CD4-positive, CD25-positive, alpha-beta regulatory T cell (primary cell): ENCODE measurements at places on chromosomes 11 and 22. TPM values are rescaled to one million over a fixed set of nuclear protein-coding genes. Genes with fewer than 3 reads are reported as not detected.
A peak's percentile ranks its signal among the peaks of the same experiment; 100 is the strongest.

DNA sequence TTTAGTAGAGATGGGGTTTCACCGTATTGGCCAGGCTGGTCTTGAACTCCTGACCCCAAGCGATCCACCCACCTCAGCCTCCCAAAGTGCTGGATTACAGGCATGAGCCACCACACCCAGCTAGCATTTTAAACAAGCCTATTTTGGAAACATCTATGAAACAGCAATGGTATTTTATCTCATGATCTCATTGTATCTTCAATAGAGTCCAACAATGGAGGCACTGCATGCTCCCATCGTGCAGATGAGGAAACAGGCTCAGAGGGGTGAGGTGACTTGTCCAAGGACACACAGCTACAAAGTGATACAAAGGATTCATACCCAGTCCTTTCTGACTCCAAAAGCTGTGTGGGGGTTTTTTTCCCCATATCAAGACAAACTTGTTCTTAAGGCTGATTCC is 39.0 kb upstream of the RTL6 start:
- DNase-seq: no peak

GRCh38 chr11:18304745-18305144 is 17.2 kb downstream of the HPS5 start:
- DNase-seq: no peak

- no peak for DNase-seq
These were observed 15.5 kb downstream of the EFCAB6 start for GRCh38 chr22:43796567-43796966.

C11orf87 gene
- total RNA-seq: not detected

OR5M3 gene
- total RNA-seq: not detected

ARFIP2 gene
- total RNA-seq: 45.4 TPM

GRAMD1B gene
- total RNA-seq: 10.8 TPM

- no peak for DNase-seq
These were observed 16.0 kb downstream of the TXN2 start for GRCh38 chr22:36465232-36466021.

DNA sequence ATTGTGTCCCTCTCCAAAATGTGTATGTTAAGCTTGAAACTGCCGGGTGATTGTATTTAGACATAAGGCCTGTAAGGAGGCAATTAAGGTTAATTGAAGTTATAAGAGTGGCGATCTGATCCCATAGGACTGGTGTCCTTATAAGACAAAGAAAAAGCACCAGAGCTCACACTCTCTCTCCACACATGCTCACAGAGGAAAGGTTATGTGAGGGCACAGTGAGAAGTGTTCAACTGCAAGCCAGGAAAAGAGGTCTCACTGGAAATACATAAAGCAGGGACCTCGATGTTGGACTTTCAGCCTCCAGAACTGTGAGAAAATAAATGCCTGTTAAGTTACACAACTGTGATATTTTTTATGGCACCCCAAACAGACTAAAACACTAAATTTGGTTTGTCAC is 1233.8 kb upstream of the CNTN5 start:
- no peak for DNase-seq

- DNase-seq: peak; percentile 55
These were observed 243.9 kb upstream of the SYN3 start for GRCh38 chr22:33302049-33302545.

DNA sequence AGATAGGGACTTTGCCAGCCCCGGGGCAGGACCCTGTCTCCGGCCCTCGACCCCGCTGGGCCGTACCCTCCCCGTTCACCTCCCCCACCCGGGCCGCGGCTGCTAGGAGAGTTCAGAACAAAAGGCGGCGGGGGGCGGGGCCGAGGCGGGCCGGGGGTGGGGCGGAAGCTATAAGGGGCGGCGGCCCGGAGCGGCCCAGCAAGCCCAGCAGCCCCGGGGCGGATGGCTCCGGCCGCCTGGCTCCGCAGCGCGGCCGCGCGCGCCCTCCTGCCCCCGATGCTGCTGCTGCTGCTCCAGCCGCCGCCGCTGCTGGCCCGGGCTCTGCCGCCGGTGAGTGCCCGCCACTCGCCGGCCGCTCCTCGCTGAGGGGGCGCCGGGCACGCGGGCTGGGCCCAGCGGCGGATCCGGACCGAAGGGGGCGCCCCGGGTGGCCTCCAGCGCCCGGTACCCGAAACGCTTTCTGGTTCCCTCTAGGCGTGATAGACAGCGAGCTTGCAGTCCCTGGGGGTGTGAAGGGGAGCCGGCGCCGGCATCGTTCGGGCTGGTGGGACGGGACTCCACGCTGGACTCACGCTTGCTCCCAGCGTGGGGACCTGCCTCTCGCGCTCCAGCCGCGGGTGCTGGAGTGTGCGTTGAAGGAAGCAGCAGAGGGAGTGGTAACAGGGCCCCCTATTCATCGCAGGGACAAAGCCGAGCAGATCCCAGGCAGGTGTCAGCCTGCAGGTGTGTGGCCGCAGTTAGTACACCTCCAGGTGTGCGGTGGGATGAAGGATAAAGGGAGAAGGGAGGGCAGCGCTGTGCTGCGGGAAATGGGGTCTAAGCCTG is at the start of gene MMP11:
MMP11 (plus strand) TSS at position 201 of the 825 bp plus-strand sequence; CDS start at position 223, 22 bp downstream.
- DNase-seq: peak; percentile 47

INSC gene
- not detected for total RNA-seq

- no peak for DNase-seq
These were observed 595.1 kb downstream of the BUD13 start for GRCh38 chr11:116177521-116178210.

- no peak for DNase-seq
These were observed 965.2 kb downstream of the TBC1D22A start for GRCh38 chr22:47727641-47728040.

P2RY6 gene
- total RNA-seq: not detected

MMP13 gene
- total RNA-seq: not detected

- DNase-seq: no peak
These were observed 27.5 kb upstream of the FBLN1 start for GRCh38 chr22:45475063-45475747.

GRCh38 chr22:49090853-49091135 is 736.9 kb downstream of the BRD1 start:
- no peak for DNase-seq

- no peak for DNase-seq
These were observed 67.7 kb downstream of the BCL2L13 start for GRCh38 chr22:17705951-17706900.

- no peak for DNase-seq
These were observed 47.2 kb downstream of the PIWIL3 start for GRCh38 chr22:24727218-24727851.

DNA sequence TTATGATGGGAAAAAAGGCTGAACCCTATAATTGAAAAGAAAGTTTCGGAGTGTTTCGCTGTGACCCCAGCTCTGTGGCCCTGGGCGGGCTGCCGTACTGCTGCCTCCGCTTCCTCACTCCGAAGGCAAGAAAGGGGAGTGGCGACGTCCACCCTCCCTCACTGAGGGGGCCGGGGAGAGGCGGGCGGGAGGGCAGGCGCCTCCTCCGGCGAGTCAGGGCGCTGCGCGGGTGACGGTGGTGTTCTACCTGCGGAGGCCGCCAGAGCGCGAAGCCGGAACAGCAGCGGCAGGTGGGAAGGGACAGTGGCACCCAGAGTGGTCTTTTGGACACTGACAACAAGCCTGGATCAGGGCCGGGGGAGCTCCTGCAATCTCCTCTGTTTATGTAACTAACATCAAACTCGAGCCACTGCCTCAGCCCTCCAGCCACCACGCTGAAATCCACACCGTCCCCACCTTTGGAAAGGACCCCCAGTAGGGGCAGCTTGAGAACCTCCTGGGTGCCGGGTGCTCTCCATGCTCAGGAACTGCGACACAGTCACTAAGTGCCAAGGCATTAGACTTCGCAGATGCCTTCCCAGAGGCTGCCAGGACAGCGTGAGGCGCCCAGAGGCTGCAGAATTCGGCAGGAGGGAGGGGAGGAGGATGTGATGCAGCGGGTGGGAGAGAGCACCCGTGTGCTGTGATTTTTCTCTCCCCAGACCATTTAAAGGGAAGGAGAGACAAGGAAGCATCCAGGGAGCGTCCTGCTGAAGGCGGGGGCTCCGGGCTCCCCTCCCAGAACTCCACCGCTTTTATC is 25.5 kb downstream of the BID start:
- no peak for DNase-seq

GRCh38 chr11:74035264-74035663 is 26.4 kb upstream of the UCP3 start:
- DNase-seq: no peak

DNA sequence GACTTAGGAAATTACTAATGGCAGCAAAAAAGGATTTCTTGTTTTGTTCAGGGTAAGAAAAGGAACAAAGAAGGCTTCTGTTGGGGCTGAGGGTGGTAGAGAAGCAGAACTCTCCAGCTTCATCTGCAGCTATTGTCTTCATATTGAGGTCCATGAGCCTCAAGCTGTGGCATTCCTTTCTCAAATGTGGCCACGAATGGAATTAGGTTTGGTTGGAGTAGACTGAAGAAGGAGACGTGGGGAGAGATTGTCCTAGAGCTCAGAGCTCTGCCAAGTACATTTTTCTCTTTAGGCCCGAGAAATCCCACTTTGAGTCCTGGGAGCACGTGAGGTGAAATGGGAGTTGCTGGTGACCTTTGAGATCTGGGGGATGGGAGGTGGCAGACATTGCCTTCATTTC is 25.8 kb upstream of the MYOD1 start:
- DNase-seq: no peak

OR51E2 gene
- total RNA-seq: not detected

TNNI2 gene
- total RNA-seq: not detected

NNMT gene
- total RNA-seq: not detected

TRIM29 gene
- not detected for total RNA-seq

DNA sequence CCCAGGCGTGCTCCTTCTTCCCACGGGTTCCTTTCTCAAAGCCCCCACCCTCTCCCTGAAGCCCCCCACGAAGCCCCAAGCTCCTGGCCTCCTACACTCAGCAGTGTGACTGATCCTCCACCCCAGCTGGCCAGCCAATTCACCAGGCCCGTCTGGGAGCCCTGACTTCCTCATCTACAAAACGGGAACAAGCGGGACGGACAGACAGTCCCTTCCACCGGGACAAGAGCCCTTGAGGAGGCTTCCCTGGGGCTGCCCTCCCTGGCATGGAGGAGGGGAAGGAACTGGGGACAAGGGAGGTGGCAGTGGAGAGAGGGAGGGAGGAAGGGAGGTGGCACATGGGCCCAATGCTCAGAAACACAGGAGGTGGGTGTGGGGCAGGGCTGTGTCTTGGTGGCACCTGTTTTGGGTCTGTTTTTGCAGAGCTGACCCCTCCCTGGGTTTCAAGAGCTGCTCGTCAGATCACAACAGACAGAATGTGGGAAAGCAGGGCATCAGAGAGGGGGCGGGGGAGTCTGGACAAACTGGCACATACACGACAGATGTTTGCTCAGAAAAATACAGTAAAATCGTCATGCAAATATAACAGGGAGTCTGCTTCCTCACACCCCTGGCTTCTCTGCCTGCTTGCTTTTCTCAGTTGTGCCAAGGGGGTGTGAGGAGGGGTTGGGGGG is 56.8 kb downstream of the ELFN2 start:
- no peak for DNase-seq

GAL3ST3 gene
- not detected for total RNA-seq

- DNase-seq: no peak
These were observed 1.8 kb downstream of the BSCL2 start for GRCh38 chr11:62705413-62705812.

GRCh38 chr11:63613517-63614135 is 607 bp downstream of the PLAAT3 start:
- DNase-seq: peak; percentile 50

SHISAL1 gene
- total RNA-seq: not detected

GRCh38 chr22:19621373-19622060 is 92.8 kb upstream of the SEPTIN5 start:
- DNase-seq: no peak

MIAT gene
- 305 TPM for total RNA-seq

DNA sequence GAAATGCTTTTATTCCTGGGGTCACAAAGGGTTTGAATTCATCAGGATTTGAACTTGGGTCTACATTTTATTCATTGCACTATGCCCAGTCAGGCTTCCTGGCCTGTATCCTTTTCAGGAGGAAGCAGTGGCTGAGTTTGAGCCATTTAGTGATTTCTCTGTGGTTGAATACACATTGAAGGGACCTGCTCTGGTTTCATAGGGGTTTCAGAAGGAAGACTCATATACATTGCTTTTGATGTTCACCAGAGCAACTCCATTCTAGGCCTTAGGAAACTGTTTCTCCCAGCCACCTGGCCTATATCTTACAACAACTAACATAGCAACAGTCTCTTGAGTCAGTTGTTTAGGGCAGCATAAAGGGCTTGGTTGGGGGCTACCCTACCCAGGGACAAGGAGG is 165.7 kb downstream of the INSC start:
- no peak for DNase-seq

CHRM4 gene
- 2.8 TPM for total RNA-seq

GRCh38 chr22:23400286-23400981 is 179.7 kb downstream of the IGLL1 start:
- no peak for DNase-seq

DNA sequence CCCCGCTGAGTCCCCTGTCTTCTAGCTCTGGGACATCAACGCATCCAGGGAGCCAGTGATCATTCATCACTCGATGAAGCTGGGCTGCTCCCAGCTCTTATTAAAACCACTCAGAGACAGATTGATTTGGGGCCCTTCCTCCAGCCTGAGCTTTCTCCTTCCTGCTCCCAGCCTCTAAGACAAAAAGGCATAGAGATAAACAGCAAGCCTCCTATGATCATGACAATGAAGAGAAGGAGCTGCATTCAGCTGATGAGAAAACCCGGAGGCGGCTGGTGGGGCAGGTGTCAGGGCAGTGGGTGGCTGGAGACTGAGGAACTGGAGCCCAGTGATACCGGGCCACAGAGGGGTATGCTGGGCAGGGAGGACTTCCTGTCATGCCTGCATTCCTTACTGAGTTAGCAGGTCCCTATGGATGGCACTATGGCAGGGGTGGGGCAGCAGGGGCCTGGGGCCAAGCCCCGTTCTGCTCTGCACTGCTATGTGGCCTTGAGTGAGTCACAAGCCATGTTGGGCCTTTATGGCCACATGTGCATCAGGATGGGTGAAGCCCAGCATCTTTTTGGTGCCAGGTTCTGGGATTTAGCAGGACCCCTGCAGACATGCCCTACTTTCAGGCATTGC is 20.2 kb downstream of the PVALB start:
- DNase-seq: no peak

TUBGCP6 gene
- 132 TPM for total RNA-seq

DNA sequence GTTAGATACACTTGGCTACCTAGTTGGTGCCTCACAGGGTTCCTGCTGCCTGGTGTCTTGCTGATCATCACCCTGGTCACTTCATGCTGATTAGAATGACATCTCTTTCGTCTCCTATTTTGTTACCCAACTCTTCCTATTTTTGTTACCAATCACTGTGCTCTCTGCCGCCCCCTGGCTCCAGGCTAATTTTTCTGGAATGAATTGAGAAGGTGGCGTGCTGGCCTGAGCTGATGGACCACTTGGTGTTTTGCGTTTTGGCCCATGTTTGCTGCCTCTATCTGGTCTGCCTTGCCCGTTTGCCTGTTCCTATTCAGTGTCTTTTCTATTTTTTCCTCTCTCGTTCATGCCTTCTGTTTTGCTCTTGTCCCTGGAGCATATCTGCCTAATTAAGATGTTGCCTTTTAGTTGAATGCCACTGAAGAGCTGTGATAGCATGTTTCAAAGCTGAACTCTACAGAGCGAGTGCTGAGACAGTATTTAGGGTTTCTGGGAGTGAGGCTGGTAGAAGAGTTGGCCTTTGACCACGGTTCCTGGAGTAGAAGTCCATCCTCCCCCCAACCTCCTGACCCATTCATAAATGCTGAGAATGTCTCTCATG is 5.9 kb upstream of the ATF4 start:
- peak; percentile 47 for DNase-seq

TMEM121B gene
- 0.10 TPM for total RNA-seq

- peak; percentile 39 for DNase-seq
These were observed 28.5 kb downstream of the MAFF start for GRCh38 chr22:38230108-38230825.

- no peak for DNase-seq
These were observed 3.4 kb downstream of the SCGB1D4 start for GRCh38 chr11:62295504-62295903.

- no peak for DNase-seq
These were observed 9.8 kb upstream of the BARX2 start for GRCh38 chr11:129365816-129366215.

POU2AF1 gene
- total RNA-seq: 4.8 TPM
